Adipocyte (in vitro differentiated cells): ENCODE measurements at places on chromosomes 1 and 21.

DNA sequence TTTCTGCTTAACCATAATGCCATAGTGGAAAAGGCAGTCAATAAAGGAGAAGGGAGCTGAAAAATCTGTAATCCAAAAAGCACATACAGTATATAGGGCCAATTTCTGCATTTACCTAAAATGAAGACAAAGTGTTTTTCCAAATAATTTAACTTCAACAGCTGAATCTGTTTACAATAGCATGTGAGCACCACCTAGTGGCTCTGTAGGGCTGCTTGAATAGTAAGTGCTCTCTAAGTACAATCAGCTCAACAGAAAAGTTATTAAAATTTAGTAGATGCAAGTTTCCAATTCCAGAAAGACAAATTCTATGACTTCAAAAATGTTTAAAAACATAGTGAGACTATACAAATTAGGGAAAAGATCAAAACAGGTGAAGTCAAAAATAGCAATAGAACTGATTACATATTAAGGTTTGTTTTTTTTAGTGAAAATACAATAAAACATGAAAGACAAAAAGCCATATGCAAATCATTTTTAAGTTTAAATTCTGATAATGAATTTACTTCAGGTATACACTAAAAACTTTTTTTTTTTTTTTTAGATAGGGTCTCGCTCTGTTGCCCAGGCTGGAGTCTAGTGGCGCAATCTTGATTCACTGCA is 220.0 kb downstream of the SETD4 start:
- DNase-seq = peak; percentile 91

DNA sequence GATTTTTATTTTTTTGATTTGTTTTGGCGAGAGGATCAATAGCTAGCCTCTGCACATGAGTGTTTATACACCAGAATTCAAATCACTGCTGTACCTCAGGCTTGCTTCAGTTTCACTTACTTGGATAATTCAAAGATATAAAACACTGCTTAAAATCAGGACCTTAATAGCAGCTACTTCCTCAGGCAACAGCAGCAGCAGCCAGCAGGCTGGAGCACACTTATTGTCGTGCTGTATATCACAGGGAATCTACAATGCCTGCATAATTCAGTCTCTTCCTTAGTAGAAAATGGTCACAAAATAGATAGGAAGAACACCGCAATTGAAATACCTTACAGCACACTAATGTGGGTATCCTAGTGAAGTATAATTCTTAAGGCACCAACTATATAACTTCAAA is 497.3 kb downstream of the NEGR1 start:
- DNase-seq = no peak

DNA sequence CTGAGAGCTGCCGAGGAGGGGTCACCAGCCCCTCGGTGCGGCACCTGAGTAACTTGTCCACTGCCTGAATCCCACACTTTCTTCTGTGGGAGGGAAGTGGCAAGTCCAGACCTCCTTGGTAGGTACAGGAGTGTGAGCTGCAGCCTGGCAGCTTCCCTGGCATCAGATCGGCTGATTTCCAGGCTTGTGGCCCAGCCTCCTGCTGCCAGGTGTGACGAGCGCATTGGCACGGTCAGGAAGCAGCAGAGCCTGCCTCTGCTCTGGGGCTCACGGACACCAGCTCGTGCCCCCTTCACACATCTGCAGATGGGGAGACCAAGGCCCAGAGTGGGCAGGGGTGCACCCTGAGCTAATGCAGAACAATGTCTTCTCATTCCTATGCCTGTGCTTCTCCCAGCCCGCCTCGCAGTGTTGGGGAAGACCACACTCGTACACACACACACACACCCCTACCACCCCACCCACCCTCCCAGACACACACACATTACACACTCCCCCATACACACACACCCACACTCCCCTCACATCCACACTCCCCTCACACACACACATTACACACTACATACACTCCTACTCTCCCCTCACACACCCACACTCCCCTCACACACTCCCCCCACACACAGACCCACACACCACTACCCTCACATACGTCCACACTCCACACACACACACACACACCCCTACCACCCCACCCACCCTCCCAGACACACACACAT is 33.1 kb upstream of the SELENON start:
- DNase-seq = no peak

DNA sequence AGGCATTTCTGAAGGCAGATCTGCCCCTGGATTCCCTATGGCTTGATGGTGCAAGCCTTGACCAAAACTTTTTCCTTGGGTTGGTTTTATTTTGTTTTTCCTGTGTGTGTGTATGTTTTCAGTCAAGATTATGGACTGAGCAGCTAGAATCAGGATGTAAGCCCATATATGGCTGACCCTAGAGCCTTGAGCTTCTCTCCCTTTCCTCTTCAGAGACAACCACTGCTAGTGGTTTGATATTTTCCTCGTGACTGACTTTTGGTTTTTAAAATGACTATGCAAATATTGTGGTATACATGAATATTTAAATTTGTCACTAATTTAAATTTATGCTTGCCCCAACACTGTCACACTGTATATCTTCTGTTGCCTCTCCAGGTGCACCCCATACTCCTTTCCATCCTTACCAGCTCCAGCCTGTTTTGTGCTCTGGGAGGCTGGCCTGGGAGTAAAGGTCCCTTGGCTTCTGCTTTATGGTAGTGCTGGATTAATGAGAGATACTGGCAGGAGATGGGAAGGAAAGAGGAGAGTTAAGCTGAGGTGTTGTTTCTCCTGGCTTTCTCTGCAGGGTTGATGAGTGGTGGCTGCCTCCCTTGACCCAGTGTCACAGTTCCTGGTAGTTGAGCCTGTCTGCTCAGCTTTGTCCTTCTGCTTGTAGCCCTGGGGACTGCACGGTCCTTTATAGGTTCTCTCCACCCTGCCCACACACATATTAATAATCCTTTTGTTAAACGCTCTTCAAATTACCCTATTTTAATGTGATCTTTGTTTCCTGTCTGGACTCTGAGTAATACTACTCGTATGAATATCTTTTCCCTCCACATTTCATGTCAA is 44.4 kb downstream of the RWDD3 start:
- no peak for DNase-seq

DNA sequence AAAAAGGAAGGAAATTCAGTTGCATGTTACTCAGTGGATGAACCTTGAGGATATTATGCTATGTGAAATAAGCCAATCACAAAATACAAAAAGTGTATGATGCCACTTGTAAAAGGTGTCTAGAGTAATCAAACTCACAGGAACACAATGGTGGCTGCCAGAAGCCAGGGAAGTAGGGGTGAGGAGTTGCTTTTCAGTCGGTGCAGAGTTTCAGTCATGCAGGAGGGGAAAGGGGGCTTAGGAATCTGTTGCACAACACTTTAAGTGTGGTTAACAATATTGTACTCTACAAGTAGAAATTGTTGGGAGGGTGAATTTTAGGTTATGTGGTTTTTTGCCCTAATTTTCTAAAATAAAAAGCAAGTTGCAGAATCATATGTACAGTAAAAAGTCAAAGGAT is 184.2 kb upstream of the RAB4A start:
- no peak for DNase-seq

- peak; percentile 97 for DNase-seq
Measured at GRCh38 chr1:205749234-205750137, 496 bp downstream of the NUCKS1 start.

DNA sequence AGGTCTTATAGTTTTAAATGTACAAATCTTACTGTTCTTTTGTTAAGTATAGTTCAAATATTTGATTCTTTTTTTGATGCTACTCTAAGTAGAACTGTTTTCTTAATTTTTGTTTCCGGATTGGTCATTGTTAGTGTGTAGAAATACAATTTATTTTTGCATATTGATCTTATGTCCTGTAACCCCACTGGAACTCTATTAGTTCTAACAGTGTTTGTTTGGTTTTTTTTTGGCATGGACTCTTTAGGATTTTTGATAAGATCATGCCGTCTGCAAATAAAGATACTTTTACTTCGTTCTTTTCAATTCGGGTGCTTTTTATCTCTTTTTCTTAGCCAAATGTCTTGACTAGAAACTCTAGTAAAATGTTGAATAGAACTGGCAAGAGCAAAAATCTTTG is 26.5 kb downstream of the GDAP2 start:
- no peak for DNase-seq

GRCh38 chr1:224745394-224745793 is 129.3 kb downstream of the CNIH3 start:
- DNase-seq = no peak

- DNase-seq = no peak
Measured at GRCh38 chr1:175176246-175176645, 16.3 kb downstream of the KIAA0040 start.

- no peak for DNase-seq
Measured at GRCh38 chr1:180931529-180931928, 18.8 kb downstream of the KIAA1614 start.

DNA sequence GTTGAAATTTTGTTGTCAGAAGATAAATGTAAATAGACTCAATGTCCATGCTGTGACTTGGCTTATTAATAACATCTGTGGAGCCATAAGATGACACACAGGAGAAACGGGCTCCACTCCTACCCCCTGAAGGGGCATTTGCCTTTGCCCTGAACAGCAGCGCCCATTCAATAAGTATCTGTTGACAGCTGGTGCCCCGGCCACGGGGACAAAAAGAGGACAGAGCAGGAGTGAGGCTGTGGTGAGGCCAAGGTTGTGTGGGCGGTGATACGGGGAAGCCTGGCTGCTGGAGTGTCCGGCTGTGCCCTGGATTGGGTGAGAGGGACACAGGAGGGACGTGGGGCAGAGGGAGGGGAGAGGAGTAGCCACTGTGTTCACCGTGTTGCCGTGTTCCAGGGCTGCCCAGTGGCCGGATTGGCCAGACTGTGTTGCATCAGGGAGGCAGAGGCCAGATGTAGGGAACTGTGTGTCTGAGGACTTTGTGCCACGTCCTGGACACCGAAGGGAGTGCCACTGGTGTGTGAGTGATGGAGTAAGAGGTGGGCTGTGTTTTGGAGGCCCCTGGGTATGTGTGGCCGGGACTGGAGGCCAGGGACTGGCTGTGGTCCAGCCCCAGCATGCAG is 15.1 kb downstream of the PRMT2 start:
- no peak for DNase-seq

- no peak for DNase-seq
Measured at GRCh38 chr1:62834400-62834961, 50.5 kb downstream of the ATG4C start.

DNA sequence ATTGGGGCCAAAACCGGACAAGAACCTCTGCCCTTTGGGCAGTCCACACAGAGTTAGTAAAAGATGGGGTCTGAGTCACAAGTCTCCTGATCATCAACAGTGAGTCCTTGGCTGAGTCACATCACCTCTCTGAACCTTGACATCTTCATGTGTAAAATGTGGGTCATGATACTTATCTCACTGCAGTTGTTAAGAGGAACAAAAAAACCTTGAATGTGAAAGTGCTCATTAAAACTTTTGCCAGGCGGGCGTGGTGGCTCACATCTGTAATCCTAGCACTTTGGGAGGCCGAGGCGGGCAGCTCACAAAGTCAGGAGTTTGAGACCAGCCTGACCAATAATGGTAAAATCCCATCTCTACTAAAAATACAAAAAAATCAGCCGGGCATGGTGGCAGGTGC is 15.7 kb downstream of the S100A16 start:
- no peak for DNase-seq

DNA sequence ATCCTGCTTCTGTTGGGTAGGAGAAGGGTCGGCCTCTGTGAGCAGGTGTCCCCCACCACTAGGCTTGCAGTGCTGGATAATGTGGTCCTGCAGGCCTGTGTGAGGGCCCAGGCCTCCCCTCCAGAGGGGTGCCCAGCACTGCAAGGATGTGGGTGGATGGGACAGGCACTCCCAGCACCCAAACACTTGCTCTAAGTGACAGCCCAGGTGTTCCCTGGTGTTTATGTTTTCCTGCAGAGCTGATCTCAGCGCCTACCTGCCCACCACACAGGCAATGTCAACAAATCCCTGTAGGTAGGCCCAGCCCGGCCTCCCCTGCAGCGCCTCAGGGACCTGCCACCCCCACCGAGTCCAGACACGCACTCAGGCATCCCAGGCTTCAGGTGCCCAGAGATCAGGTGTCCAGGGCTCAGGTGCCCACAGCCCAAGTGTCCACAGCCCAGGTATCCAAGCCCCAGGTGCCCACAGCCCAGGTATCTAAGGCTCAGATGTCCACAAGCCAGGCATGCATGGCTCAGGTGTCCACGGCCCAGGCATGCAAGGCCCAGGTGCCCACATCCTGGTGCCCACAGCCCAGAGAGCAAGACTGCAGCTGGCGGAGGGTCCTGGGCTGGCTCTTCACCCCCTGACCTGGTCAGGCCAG is 59.2 kb downstream of the WNT9A start:
- no peak for DNase-seq

DNA sequence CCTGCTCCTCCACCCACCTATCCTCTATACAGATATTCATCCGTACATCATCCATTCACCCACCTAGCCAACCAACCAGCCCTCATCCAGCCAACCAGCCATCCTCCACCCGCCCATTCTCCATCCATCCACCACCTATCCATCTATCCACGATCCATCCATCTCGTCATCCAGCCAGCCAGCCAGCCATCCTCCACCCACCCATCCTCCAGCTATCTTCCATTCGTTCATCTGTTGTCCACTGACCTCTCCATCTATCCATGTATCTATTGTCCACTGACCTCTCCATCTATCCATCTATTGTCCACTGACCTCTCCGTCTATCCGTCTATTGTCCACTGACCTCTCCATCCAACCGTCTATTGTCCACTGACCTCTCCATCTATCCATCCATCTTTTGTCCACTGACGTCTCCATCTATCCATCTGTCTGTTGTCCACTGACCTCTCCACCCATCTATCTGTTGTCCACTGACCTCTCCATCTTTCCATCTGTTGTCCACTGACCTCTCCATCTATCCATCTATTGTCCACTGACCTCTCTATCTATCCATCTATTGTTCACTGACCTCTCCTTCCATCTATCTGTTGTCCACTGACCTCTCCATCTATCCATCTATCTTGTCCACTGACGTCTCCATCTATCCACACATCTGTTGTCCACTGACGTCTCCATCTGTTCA is 47.6 kb downstream of the FAAP20 start:
- no peak for DNase-seq

- no peak for DNase-seq
Measured at GRCh38 chr1:2238361-2239012, 10.4 kb downstream of the SKI start.

DNA sequence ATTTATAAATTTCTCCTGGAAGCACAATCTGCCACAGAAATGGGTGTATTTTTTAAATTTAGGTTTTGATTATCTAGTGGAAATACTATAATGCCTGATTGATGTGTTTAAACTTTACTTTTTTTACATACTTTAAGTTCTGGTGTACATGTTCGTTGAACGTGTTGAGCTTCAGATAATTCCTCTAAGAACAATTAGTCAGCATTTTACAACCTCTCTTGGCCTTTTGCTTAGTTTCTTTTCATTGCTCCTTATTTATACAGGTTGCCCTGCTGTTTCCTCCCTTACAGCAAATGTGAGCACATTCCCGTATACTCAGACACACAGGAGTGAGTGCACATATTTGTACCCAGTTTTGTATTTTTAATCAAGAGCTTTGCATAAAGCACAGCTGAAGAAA is 1038.9 kb downstream of the BRINP3 start:
- no peak for DNase-seq

GRCh38 chr1:63545780-63546179 is 22.5 kb downstream of the EFCAB7 start:
- peak; percentile 49 for DNase-seq

GRCh38 chr1:13855554-13855953 is 155.6 kb downstream of the PRDM2 start:
- no peak for DNase-seq
